NAMALWA (cell line): ENCODE measurements at places on chromosomes 2 and 18.

GRCh38 chr2:68052717-68053422, 9.9 kb downstream of the C1D start:
- DNase-seq: no peak

GRCh38 chr18:27838225-27838624, 338.7 kb downstream of the CDH2 start:
- no peak for DNase-seq

- DNase-seq: no peak
Observed at GRCh38 chr2:23096906-23097602, 287.9 kb upstream of the KLHL29 start.

- no peak for DNase-seq
Observed at GRCh38 chr18:9643549-9643948, 29.2 kb upstream of the PPP4R1 start.

DNA sequence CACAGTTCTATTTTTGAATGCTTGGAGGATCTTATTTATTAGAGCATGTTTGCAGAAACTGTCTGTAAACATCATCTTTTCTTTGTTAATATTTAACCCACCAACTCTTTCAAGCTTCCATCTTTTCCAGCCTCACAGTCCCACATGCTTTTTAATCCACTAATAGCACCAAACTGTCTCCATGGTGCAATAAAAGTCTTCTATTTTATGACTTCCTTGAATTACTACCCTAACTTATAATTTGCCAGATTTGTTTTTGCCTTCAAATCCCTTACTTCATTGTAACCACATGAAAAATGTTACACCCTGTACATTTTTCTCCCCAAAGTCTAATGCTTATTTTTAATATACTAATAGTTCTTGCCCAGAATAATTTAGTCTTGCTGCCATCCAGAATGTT, 792.6 kb downstream of the PLCL1 start:
- DNase-seq: no peak

- DNase-seq: no peak
Observed at GRCh38 chr2:12335131-12335530, 381.6 kb upstream of the TRIB2 start.

GRCh38 chr2:6082625-6083018, 390.4 kb downstream of the SOX11 start:
- no peak for DNase-seq

- no peak for DNase-seq
Observed at GRCh38 chr2:127362971-127363370, 24.8 kb downstream of the MAP3K2 start.

GRCh38 chr2:125167820-125168219, 1142.7 kb downstream of the CNTNAP5 start:
- DNase-seq: no peak

GRCh38 chr18:78716581-78716980, 263.0 kb upstream of the SALL3 start:
- DNase-seq: no peak

- no peak for DNase-seq
Observed at GRCh38 chr2:20617081-20617575, 33.8 kb downstream of the HS1BP3 start.

DNA sequence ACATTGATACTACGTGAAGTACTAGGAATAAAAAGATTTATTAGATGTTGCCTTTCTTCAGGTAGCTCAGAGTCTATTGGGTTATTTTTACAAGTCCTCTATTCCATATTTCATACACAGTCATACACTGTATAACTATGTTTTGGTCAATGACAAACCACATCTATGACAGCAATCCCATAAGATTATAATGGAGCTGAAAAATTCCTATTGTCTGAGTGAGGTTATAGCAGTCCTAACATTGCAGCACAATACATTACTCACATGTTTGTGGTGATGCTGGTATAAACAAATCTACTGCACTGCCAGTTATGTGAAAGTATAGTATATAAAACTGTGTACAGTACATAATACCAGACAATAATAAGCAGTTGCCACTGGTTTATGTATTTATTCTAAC, 595.1 kb downstream of the MBD2 start:
- no peak for DNase-seq

DNA sequence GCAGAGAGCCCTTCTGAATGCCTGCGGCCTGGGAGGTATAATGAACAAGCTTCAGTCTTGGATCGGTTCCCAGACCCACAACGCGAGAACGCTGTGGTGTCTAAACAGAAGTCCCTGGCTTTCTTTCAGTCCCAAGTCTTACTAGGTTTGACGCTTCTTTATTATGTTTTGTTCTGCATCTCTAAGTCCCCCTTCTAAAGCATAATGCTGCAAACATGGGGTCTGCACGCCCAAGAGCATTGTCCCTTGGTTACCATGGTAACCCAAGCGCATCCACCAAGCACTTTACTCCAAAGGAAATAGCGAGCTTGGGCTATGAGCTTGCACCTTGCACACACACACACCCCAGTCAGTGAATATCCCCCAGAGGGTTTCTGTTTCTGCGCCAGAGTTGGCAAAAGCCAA, 193.7 kb downstream of the INO80D start:
- DNase-seq: no peak

DNA sequence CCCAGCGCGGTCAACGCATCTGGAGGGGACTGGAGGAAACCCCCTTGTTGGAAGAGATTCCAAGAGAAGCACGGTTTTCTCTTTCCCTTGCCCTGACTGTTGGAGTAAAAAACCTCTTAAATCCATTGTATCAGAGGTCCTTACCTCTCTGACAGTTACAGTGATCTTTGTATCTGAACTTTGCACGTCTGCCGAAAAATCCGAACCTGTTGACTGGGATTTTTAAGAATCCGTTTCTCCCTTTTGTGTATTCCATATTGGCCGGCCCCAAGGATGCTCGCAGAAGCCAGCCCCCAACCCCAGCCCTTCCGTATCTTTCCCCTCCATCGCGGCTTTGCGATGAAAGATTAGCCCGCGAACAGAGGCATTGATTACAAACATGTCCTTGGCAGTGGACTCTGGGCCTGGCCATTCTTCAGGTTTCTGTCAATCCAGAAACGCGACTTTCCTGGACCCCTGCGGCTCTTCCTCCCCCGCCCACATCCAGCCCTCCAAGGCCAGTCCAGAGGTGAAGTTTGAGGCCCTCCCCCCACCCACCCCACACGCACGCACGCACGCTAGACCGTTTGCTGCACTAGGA, 4.6 kb upstream of the DLX1 start:
- DNase-seq: no peak

- DNase-seq: no peak
Observed at GRCh38 chr18:74589021-74589420, 8.6 kb upstream of the ZNF407 start.

DNA sequence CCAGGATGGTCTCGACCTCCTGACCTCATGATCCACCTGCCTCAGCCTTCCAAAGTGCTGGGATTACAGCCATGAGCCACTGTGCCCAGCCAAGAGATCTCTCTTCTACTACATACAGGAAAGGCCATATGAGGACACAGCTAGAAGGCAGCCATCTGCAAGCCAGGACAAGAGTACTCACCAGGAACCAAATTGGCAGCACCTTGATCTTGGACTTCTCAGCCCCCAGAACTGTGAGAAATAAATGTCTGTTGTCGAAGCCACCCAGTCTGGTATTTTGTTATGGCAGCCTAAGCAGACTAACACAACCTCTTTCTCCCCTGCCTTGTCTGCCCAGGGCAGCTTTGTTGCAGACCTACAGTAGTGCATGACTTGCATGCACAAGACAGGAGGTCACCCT, 211.3 kb upstream of the HAAO start:
- no peak for DNase-seq

GRCh38 chr2:107285621-107286299, 399.8 kb upstream of the ST6GAL2 start:
- DNase-seq: no peak

DNA sequence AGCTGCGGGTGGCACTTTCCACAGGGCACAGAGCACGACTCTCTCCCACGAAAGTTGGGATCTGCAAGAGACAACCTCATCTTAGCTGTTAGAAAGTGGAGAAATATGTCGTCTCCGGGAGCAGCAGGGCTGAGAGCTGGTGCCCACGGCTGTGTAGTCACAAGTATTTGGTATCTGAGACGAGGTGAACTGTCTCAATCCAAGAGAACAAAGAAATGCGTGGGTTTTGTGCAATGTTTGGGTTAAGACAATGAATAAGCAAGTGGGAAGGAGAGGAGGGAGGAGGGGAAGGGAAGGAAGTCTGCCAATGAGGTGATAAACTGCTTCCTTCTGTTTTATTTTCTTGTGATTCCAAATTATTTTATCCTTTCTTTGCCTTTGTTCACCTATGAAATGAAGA, 18.0 kb downstream of the DYTN start:
- DNase-seq: no peak

DNA sequence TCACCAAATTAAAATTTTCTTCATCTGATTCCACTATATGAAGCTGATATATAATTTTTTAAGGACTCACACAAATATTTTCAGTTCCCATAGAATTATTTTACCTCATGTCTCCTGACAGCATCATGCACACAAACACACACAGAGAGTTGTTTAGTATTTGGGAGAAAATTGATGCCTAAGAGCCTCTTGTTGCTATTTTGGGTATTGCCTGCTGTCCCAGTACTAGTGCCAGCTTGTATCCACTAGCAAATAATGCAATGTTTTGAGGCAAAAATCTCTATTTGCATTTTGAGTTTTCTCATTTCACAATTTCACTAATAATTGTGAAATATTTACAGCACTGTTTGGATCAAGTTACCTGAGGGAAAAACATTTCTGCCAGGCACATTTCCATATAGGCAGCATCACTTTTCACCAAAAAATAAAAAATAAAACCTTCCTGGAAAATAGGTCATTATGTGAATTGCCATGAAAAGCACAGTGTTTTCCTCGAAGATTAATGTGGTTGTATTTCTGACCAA, 328.2 kb downstream of the KCNJ3 start:
- no peak for DNase-seq

- DNase-seq: no peak
Observed at GRCh38 chr18:23934252-23934651, 80.3 kb upstream of the TTC39C start.

GRCh38 chr2:57614988-57615387, 431.6 kb upstream of the VRK2 start:
- DNase-seq: no peak

- no peak for DNase-seq
Observed at GRCh38 chr2:54834721-54835120, 111.3 kb downstream of the EML6 start.
